ENCODE measurements at places on chromosomes 11 and 22.

DNA sequence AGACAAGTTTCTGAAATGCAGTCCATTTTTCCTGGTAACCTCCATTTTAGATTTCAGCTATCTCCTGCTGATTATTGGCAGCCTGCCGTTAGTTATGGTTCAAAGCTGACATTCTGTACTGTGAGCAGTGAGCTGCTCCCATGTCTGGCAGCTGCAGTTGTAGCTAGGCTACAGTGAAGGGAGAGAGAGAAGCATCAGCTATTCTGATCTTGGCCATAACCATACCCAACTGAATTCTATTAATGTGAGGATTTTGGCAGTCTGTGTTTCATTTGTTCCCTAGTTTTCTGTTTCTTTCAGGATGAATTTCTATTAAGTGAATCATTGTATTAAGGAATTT lies 33.4 kb downstream of the SIK2 start:
- DNase-seq, result no peak

- no peak for DNase-seq
Measured at GRCh38 chr22:45200860-45201511, 37.3 kb downstream of the NUP50 start.

DNA sequence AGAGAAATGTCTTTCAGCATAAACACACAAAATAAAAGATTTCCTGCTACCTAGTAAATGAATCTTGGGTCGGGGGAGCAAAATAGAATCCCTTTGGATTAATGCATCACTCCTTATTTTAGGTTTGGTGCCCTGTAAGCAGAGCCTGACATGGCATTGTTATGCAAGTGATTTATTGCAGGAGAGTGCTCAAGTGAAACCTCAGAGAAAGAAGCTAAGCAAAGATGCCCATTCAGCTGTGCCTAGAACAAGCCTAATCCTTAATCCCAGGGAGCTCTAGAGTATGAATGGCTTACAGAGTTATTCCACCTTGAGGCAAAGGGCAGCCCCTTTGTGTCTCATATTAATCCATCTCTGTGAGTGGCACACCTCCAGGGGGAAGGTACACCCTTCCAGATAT lies 21.1 kb downstream of the C11orf87 start:
- DNase-seq, result no peak

GRCh38 chr11:117690484-117691217 lies 106.4 kb downstream of the DSCAML1 start:
- no peak for DNase-seq

- no peak for DNase-seq
Measured at GRCh38 chr11:823441-824291, 4.1 kb upstream of the CRACR2B start.

DNA sequence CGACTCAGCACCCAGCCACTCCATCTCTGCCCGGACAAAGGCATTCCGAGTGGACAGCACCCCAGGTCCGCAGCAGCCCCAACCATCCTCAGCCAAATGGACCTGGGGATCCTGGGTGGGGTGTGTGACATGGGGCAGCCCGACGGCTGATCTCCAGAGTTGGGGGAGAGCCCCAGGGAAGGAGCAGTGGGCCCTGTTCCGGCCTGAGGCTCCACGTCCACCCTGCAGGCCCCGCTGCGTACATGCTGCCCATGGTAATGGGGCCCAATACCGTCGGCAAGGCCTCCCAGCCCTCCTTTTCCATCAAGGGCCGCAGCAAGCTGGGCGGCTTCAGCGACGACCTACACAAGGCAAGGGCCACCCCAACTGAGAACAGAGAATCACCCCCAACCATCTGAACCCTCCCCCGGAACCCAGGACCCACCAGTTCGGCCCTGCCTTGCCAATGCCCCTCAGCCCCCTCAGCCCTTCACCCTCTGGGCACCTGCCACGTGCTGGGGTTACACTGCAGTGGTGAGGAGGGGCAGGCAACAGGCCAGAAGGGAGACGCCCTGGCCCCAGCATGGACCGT lies 5.4 kb downstream of the SCGB1C1 start:
- DNase-seq, result no peak

GRCh38 chr11:130183878-130184610 lies 24.5 kb downstream of the ST14 start:
- DNase-seq, result no peak

DNA sequence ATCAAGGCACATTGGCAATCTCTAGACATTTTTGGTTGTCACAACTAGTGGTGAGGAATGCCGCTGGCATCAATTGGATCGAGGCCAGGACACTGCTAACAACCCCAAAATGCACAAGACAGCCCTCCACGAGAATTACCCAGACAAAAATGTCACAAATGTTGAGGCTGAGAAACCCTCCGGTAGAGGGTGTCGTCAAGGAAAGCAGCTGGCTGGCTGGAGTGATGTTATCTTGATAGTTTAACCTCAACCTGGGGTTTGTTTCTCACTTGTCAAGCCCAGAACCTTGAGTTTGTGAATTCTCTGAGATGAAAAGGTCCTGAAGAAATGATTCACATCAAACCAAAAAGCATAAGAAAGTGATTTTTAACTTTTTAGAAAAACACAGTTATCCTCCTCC lies 21.1 kb upstream of the TMPRSS13 start:
- DNase-seq, result peak; percentile 34

GRCh38 chr22:24398409-24398808 lies 29.0 kb upstream of the ADORA2A start:
- DNase-seq, result no peak

- peak; percentile 21 for DNase-seq
Measured at GRCh38 chr11:86182976-86183584, 61.5 kb upstream of the EED start.

GRCh38 chr11:130671801-130672700 lies 223.6 kb downstream of the ADAMTS15 start:
- DNase-seq, result no peak

DNA sequence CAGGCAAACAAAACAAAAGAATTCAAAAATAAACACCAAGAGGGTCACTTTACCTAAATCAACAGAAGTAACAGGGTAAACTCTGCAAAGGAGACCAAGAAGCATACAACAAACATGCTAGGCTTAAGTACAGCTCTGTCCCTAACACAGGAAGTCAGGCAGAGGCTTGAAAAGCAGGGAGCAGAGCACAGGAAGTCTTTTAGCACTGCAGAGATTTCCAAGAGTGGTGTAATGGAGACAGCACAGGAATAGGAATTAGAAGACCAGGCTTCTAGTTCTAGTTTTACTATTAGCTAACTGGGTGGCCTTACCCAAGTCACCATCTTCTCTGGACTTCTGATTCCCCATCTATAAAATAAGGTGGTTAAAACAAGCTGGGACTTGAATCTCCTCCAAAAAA lies 1.9 kb downstream of the RBFOX2 start:
- DNase-seq, result no peak

- DNase-seq, result no peak
Measured at GRCh38 chr22:31497148-31497938, 1.0 kb downstream of the SFI1 start.

- DNase-seq, result no peak
Measured at GRCh38 chr11:116703421-116703820, 69.4 kb downstream of the BUD13 start.

DNA sequence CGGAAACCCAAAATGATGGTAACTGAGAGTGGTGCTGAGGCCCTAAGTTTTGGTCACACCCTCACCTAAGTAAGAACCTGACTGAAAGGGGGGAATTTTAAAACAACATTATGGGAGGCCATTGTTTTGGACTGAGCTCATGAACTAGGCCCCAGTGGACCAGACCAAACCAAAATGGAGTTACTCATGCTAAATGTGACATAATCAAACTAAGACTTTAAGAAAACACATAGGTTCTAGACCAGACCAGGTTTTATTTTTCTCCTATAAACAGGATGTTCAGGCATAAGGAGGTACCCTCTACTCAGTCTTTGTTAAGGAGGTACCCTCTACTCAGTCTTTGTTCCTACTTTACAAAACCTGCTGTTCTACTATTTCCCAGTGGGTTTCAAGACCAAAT lies 7.4 kb upstream of the EI24 start:
- no peak for DNase-seq

DNA sequence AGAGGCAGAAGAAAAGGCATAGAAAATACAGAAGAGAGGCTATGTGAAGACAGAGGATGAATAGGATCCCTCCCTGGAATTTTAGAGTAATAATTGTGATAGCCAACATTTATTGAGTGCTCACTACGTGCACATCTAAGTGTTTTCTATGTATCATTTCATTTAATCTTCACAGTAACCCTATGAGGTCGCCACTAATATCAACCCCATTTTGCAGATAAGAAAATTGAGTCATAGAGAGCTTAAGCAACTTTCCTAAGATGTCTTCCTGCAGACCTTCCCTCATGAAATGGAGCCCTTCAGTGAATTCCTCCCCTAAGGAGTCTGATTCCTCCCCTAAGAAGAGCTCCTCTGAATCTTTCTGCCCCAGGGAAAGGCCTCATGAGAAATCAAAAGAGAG lies 38.1 kb downstream of the RRP8 start:
- DNase-seq, result no peak

GRCh38 chr22:46736705-46737104 lies 1.3 kb downstream of the CERK start:
- DNase-seq, result no peak

GRCh38 chr22:25370322-25370721 lies 150.9 kb downstream of the CRYBB2 start:
- DNase-seq, result no peak

DNA sequence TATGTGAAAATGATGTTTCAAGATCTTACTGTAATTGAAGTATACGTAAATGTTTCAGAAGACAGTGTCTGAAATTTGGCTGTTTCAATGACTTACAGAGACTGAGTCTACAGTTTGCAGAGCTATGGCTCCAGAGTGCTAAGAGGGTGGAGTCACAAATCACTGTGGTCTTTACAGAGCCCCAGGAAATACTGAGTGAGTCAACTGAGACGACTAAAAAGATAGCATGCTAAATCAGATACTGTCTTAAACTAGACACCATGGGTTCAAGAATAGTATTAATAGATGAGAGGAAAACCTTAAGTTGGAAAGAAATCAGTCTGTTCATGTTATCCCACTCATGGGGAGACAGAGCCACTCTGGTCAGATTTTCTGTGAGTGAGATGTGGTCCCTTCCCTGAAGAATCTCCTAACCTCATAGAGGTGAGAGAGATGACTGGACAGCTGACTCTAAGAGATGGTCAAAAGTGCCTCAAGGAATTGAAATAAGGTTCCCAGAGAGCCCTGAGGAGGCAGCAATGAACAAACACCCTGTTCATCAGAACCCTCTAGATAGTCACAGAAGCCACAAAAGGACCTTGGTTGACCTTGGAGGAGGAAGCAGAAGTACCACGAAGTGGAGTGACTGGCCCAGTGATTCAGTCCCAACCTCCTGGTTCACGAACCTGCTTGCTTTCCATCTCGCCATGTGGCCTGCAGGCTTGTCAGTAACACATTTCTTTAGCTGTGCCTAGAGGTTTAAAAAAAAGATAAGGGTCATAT lies 30.2 kb downstream of the C11orf91 start:
- DNase-seq, result no peak

DNA sequence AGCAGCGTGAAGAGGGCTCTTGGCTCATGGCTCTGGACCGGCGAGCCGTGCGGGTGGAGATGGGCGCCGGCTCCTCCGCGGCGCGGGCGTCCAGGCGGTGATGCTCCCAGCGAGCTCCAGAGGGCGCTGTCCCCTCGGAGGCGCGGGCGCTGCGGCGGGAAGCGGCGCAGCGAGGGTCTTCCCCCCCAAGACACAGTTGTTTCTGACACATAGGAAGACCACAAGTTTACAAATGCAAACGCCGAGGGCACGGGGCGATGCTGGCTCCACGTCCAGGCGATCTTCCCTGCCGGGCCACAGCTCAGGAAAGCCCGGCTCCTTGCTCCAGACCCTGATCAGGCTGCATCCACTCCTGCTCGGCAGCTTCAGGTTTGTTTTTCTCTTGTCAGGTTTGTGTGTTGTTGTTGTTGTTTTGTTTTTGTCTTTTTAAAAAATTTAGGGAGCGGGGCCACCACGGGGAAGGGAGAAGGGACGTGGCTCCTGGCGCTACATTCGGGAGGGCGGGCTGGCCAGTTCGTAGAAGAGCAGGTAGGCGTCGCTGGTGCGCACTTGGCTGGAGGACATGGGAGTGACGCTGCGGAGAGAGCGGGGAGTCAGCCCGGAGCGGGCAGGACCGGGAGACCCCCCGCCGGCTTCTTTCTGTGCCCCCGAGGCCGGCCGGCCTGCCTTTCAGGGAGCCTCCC lies 10.0 kb upstream of the MFRP start:
- DNase-seq, result peak; percentile 37

GRCh38 chr11:119741369-119742262 lies 12.6 kb upstream of the NECTIN1 start:
- DNase-seq, result peak; percentile 37

- DNase-seq, result no peak
Measured at GRCh38 chr11:70247710-70248072, 22.8 kb upstream of the PPFIA1 start.

DNA sequence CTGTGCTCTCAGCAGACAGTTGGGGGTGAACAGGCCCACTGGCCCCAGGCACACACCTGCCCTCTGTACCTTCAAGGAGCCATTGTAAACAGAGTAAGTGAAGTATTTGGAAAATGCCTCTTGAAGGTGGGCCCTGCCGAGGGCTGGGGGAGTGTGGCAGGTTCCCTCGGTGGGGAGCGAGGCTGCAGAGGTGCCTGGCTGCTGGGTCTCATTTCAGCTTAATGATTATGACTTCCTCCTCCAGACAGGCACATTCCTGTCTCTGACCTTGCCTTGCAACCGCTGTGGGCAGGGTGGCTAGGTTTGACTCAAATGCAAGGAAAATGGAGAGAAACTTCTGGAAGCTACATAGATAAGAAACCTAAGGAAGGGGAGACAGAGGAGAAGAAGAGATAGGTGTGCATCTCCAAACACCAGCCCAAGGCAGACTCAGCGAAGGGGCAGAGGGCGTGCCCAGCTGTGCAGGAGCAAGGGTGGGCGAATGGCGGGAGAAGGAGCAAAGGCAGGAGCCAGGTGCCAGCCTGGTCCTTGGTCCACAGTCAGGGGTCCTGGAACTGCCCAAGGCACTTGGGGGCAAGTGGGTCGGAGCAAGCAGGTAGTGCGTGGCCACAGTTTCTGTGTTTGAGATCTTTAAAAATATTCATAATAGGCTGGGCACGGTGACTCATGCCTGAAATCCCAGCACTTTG lies 14.0 kb downstream of the GRAMD4 start:
- no peak for DNase-seq

DNA sequence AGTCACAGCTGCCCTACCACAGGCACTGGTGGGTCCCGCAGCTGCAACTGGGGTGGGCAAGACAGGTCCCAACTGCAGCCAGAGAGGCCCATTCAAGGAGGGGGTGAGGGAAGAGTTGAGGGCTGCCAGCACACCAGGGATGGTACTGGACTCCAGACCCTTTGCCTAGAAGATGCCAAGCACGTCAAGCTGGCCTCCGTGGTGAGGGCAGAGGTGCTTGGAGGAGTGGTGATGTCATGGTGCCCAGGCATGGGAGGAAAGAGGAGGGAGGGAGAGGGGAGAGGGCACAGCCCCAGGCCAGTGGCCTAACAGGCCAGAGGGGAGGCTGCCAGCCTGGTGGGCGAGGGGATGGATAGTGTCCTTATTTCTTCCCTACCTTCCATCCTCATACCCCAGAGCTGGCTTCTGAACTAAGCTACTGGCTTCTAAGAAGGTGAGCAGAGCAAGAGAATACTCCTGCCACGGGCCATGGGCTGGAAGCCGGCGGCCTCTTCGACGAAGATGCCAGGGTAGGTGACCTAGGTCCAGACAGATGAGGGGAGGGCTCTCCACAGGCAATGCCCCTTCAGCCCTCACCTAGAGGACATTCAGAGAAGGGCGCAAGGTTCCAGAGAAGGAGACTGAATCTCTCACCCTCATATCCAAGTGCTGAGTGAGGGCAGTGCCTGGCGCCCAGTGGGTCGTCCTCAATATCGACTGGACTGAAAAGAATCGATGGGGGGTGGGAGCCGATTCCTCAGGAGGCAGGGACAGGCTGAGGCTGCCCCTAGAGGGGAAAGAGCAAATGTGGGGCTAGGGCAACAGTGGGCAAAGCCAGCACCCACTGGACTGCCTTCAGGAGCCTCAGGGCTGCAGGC lies 1.8 kb downstream of the SYT7 start:
- DNase-seq, result no peak

All from stimulated activated CD8-positive, alpha-beta memory T cell treated with anti-CD3 and anti-CD28 coated beads, Interleukin-7, amount 100 ng/mL, for 1 hour (primary cell).